Esophagus squamous epithelium (tissue), 5 donors: ENCODE measurements at places on chromosomes 7 and 10.

DNA sequence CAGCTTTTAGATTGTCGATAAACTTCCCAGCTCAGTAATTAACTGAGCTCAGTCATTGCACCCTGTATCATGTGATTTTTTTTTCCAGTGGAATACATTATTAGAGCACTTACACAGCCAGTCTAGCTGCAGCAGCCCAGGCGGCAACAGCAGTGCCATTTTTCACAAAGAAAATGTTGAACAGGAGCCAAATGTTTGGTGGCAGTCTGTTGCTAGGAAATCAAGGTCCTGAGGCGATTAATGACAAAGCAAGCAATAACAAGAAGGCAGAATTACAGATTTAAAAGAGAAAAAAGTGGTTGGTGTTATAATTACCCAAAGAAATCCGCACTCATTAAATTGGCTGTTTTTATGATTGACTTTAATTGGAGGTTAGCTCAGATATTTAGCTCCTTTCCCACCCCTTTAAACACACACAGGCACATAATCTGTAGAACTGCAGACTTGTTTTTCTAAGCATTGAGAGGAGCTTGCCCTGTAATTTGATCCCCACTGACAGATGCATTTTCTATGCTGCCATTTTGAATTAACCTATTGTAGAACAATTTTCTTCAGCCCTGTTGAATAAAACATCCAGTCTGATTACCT, 267.4 kb downstream of the ADK start:
- no peak for DNase-seq

- DNase-seq = no peak
Measured at GRCh38 chr10:16952610-16953009, 135.4 kb upstream of the RSU1 start.

DNA sequence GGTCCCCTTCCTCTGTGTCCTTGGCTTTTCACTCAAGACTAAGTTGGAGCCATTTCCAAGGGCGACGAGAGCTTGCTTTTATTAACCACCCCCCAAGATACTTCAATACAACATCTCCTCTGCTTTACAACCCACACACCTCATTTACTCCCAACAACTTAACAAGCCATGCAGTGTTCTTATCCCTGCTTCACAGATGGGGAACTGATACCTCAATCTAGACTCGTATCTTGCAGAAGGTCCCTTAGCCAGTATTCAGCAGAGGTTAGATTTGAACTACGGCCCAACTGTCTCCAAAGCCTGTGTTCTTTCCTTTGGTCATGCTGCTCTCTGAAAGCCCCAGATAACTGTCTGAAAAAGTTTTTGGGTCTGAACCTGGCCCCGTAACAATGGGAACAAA, 444.8 kb downstream of the GRID1 start:
- no peak for DNase-seq

DNA sequence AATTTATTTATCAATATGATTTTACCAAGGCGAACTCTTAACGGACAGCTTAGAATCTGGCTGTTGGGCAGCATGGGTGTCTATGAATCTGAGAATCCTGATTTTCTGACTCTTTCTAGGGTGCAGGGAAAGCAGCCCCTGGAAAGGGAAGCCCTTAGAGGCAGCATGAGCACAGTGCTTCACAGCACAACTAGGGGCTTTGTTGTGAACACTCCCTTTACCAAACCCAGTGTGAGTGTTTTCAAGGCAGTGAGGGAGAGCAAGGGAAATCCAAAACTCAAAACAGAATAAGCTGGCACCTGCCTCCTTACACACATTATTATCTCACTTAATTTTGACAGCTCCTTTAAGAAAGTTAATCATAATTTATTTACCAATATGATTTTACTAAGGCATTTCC, 116.3 kb upstream of the CSTF2T start:
- no peak for DNase-seq
